ENCODE measurements at places on chromosomes 7 and 10. TPM values are rescaled to one million over a fixed set of nuclear protein-coding genes. Genes with fewer than 3 reads are reported as not detected.

CD36 gene
- total RNA-seq, result 0.83 TPM

LIPK gene
- total RNA-seq, result not detected

DNA sequence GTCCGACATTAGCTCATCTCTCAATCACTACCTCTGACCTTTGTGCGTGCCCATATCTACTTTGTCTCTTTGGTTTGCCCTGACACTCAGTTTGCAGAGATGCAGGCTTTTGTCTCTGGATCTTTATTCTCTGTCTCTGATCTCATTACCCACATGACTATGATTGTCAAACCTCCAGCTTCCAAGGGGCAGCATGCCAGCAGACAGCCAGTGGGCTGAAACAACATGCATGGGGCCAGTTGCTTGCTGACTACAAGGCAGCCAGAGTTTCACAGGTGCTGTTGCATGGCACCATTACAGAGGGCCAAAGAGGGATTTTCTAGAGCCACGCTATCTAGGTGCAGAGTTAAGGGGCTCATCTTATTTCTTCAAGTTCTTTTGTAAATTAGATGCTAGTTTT, 146.2 kb downstream of the SPAG6 start:
- no peaks in the 10 kb centered on the region for H3K36me3 ChIP-seq
- H3K4me1 ChIP-seq, result no peaks in the 10 kb centered on the region
- no peak for DNase-seq
- no peak overlapping the region for H3K27ac ChIP-seq
- no peak overlapping the region for H3K4me3 ChIP-seq
- H3K27me3 ChIP-seq, result no peaks in the 10 kb centered on the region

DNA sequence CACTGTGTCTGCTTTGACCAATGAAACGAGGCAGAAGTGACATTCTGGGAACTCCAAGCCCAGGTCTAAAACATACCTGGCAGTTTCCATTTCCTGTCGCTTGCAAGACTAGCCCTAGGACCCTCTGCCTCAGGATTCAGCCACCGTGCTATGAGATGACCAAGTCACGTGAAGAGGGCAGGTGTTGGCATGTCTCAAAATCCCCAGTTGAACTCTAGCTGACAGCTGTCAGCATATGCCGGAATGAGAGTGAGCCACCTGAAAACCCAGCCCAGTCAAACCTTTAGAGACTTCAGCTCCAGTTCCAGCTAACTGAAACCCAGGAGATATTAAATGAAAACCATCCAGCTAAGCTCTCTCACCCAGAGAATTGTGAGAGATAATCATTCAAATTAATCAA, 89.9 kb upstream of the PPP1R3A start:
- no peaks in the 10 kb centered on the region for H3K4me1 ChIP-seq
- H3K27ac ChIP-seq, result no peak overlapping the region
- peaks cover 17% of the 10 kb centered on the region for H3K27me3 ChIP-seq
- H3K36me3 ChIP-seq, result no peaks in the 10 kb centered on the region

ADRB1 gene
- 81.6 TPM for total RNA-seq

CCDC172 gene
- total RNA-seq, result not detected

DNA sequence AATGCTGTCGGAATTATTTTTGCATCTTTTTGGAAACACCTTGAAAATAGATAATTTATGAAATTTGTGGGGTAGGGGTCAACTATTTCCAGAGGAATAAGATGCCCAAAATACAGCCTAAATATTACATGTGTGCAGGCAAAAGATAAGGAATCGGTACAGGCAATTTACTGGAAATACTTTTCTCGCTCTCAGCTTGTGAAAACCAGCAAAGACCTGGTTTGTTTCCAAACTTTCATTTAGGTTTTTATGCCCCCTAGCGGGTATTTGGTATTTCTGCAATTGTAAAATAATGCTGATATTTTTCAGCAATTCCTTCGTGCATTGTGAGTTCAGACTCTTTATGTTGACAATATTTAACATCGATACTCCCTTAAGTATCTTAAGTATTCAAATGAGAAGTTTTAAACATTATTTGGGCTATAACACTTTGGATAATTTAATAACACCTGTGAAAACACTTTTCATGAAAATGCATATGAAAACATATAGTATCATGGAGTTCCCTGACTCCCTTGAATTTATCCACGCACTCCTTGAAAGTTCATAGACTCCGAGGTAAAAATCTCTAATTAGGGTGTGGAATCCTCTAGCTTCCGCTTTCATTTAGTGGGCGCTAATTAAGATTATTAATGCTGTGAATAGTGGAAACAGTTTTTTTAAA, 132.4 kb downstream of the TSPAN12 start:
- H3K27me3 ChIP-seq, result no peaks in the 10 kb centered on the region
- no peaks in the 10 kb centered on the region for H3K4me1 ChIP-seq
- H3K36me3 ChIP-seq, result no peaks in the 10 kb centered on the region
- no peak overlapping the region for H3K4me3 ChIP-seq

CLDN3 gene
- total RNA-seq, result not detected

- no peaks in the 10 kb centered on the region for H3K27me3 ChIP-seq
- H3K4me3 ChIP-seq, result no peak overlapping the region
- H3K4me1 ChIP-seq, result peaks cover 16% of the 10 kb centered on the region
- peak overlapping the region; percentile 73 for H3K27ac ChIP-seq
These were observed 22.7 kb upstream of the AGFG2 start for GRCh38 chr7:100516135-100516812.

GRCh38 chr10:102649797-102650654, 5.7 kb downstream of the TRIM8 start:
- H3K27me3 ChIP-seq, result no peaks in the 10 kb centered on the region
- H3K27ac ChIP-seq, result peak overlapping the region; percentile 19
- H3K4me1 ChIP-seq, result peaks cover 14% of the 10 kb centered on the region
- H3K4me3 ChIP-seq, result no peak overlapping the region

- no peaks in the 10 kb centered on the region for H3K27me3 ChIP-seq
- no peaks in the 10 kb centered on the region for H3K36me3 ChIP-seq
- no peak overlapping the region for H3K4me3 ChIP-seq
- no peak for DNase-seq
- no peak overlapping the region for H3K27ac ChIP-seq
These were observed 108.2 kb downstream of the OSBPL3 start for GRCh38 chr7:24871770-24872169.

PON1 gene
- total RNA-seq, result not detected

DNA sequence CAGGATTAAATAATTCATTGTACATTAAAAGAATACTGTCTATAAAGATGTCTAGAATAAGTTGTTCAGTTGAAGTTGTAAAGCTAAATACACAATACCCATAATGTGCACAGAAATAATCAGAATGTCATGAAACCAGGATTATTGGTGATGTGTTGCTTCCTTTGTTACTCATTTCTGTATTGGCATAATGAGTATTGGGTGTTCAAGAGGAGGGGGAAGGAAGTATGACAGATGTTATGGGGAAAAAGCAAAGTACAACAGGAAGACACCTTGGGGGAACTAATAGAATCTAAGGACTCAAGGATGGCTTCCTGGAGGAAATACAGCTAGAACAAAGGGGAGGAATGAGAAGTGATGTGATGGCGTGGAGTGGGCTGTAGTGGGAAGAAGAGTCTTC, 15.0 kb downstream of the ANKRD1 start:
- no peak overlapping the region for H3K27ac ChIP-seq
- H3K4me3 ChIP-seq, result no peak overlapping the region
- H3K36me3 ChIP-seq, result peaks cover 6% of the 10 kb centered on the region
- no peak for DNase-seq

TWIST1 gene
- total RNA-seq, result 41.6 TPM

AKR1C8 gene
- total RNA-seq, result 0.48 TPM

- H3K4me3 ChIP-seq, result no peak overlapping the region
- peaks cover 13% of the 10 kb centered on the region for H3K36me3 ChIP-seq
- DNase-seq, result no peak
These were observed 77.7 kb downstream of the RBM33 start for GRCh38 chr7:155722118-155722517.

GRCh38 chr10:110746969-110747608, 103.0 kb downstream of the RBM20 start:
- no peaks in the 10 kb centered on the region for H3K4me1 ChIP-seq
- H3K36me3 ChIP-seq, result no peaks in the 10 kb centered on the region
